SW 1271 (cell line): ENCODE measurements at places on chromosomes 5 and 9.

DNA sequence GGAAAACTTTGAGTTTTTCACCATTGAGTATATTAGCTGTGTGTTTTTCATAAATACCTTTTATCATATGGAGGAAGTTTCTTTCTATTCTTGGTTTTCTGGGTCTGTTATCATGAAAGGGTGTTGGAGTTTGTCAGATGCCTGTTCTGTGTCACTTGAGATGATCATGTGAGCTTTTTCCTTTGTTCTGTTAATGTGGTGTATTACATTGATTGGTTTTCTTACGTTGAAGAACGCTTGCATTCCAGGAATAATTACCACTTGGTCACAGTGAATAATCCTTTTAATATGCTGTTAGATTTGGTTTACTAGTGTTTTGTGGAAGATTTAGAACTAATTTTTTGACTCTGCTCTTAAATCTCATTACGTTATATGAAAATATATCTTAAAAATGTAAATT lies 7.8 kb downstream of the PLEKHG4B start:
- DNase-seq, result no peak

DNA sequence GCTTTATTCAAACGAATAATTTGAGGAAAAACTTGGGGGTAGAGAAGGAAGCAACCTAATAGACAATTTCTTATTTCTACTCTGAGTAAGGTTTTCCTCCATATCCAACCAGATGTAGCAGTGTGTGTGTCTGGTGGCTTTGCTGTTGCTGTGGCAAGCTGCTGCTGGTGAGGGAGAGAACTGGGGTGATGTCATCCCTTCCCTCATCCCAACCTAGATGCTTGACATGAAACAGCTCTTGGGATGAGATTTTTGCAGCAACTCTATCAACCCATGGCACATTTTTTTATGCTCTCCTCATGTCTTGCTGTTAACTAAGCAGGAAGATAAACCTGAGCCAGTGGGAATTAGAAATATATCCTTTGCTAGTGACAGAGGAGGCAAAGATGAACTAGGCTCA lies 135.8 kb downstream of the PCSK1 start:
- DNase-seq, result no peak

DNA sequence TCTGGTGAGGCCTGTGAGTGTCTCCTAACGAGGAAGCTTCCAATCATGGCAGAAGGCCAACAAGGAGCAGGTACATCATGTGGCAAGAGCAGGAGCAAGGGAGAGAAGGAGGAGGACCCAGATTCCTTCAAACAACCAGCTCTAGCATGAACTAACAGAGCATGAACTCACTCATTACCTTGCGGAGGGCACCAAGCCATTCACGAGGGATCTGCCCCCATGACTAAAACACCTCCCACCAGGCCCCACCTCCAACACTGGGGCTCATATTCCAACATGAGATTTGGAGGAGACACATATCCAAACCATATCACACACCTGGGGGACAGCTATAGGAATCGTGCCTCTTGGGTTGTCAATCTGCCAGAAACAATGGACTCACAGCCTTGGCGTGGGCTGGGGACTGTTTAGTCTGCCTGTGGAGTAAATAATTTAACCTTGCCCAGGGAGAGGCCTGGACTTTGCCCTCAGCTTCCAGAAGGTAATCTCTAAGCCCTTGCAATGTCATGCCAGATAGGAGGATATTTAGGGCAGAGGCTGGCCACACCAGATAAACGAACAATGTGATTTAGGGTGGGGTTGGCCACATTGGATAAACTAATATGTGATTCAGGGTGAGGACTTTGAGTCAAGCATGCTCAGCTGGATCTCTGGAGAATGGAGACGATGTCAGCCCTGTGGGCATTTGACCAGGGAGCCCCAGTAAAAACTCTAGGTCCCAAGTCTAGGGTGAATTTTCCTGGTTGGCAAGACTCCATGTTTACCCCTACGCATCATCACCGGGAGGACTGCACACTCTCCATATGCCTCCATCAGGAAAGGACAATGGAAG lies 13.6 kb upstream of the VDAC1 start:
- no peak for DNase-seq

DNA sequence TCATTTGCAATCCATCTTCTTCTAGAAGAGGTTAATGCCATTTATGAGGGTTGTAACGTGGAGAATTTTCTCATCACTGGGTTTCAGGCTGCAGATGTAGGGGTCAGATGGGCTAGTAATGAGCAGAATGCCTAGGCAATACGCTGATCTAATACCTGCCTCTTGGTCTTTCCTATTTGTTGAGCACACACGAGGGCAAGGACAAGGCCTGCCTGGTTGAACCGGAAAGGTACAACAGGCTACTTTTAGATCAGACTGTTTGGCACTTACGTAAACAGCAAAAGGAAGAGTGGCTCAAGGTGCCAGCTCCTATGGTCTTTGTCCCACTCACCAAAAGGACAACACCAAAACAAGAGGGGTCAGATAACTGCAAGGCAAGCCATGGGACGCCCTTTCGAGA lies 24.0 kb upstream of the GNE start:
- DNase-seq, result no peak

GRCh38 chr9:105466898-105467455 lies 19.1 kb downstream of the FSD1L start:
- DNase-seq, result no peak

- DNase-seq, result no peak
Measured at GRCh38 chr5:96871686-96872085, 4.6 kb upstream of the ERAP2 start.

GRCh38 chr5:77155179-77155785 lies 55.2 kb upstream of the PDE8B start:
- no peak for DNase-seq

- DNase-seq, result no peak
Measured at GRCh38 chr5:68932830-68933434, 160.9 kb upstream of the SLC30A5 start.

GRCh38 chr5:18393565-18394442 lies 759.5 kb downstream of the TAF11L14 start:
- peak; percentile 2 for DNase-seq

GRCh38 chr9:130987738-130988399 lies 21.1 kb upstream of the LAMC3 start:
- no peak for DNase-seq

DNA sequence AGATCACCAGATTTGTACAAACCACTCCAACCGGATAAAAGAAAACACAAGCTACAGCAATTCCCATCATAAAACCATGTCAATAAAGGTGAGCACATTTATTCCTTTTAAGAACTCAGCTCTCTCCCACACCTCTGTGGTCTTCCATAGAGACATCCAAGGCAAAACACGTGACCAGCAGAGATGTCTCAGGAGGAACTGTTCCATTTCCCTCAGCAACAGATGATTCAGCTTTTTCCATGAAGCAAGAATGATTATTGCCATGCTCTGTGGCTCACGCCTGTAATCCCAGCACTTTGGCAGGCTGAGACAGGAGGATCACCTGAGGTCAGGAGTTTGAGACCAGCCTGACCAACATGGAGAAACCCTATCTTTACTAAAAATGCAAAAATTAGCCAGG lies 15.8 kb downstream of the GZMK start:
- DNase-seq, result no peak

GRCh38 chr9:118209343-118209742 lies 505.1 kb downstream of the TLR4 start:
- DNase-seq, result no peak

GRCh38 chr5:57259704-57260103 lies 85.8 kb downstream of the GPBP1 start:
- DNase-seq, result no peak

DNA sequence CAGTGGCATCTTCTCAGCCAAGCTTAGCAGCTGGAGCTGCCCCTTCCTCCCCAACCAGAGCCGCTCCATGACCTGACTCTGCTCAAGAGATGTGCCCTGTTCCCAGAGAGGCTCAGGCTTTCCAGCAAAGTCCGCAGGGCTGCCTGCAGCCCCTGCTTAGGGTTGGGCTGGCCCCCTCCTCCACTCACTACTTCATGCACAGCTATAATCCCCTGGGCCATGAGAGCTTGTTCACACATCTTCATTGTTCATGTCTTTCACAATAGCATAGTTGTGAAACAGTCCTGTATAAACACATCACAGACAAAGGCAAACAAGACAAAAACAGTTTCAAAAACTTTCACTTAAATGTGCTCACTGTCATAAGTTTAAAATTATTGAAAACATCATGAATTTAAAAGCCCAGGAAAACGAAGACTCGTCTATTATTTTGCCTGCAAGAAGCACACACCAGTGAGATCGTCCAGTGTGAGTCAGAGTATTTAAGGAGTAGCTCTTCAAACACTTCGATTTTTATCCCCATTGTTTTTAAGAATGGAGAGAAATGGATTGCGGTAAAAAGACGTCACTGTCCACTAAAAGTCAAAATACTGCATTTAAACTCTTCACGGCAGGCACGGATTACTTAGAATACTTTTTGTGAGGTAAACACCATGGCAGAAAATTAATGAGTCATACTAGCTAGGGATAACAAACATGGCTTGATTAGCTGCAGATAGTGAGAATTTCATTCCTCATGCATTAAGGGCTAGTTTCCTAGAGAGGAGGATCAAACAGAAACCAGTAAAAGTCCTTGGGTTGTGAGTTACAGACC lies 40.7 kb upstream of the S1PR3 start:
- DNase-seq, result no peak

- DNase-seq, result no peak
Measured at GRCh38 chr5:55900068-55900467, 48.9 kb downstream of the IL31RA start.

GRCh38 chr9:86336058-86336457 lies 18.2 kb downstream of the TUT7 start:
- DNase-seq, result no peak

GRCh38 chr5:65244031-65244430 lies 237.7 kb downstream of the ADAMTS6 start:
- no peak for DNase-seq

DNA sequence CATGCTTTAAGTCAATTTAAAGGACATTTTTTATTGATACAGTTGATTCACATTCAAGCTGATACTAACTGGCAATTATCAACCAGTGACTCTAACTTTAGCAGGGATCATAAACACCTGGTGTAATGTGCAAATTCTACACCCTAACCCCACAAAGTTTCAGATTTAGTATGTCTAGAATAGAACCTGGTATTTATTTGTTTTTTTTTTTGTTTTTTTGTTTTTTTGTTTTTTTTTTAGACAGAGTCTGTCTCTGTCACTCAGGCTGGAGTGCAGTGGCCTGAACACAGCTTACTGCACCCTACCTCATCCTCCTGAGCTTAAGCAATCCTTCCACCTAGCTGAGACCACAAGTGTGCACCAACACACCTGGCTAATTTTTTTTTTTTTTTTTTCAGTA lies 311.2 kb upstream of the SEMA6A start:
- no peak for DNase-seq

DNA sequence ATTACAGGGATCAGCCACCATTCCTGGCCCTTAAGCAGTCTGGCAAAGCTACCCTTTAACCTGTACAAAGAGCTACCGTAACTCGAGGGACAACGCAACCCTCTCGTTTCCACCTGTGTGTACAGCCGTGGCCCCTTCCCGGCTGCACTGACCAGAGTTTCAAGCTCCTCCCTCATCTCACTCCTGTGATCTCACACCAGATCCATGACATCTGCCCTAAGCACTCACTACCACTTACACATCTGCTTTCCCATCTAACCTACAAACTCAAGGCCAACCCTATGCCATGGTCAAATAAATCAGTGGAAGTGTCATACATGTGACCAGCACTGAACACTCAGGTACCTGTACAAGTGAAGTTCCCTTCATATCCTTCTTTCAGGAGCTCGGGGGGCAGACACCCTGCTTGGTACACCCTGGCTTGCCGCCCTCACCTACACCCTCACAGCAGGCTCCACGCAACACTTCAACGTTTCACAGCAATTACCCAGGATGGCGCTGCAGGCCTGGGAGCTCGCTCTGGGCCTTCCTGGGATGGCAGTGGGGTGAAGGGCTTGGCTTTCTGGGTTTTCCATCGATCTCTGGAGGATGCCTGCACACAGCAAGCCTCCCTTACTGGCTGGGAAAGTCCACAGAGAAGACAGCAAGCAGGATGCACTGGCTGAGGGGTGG lies 61.7 kb downstream of the PRRT1B start:
- DNase-seq, result no peak

GRCh38 chr5:108649106-108649505 lies 98.6 kb upstream of the FER start:
- no peak for DNase-seq

- no peak for DNase-seq
Measured at GRCh38 chr5:118628660-118629354, 359.5 kb downstream of the DTWD2 start.

- no peak for DNase-seq
Measured at GRCh38 chr5:109399092-109399759, 10.5 kb downstream of the PJA2 start.

DNA sequence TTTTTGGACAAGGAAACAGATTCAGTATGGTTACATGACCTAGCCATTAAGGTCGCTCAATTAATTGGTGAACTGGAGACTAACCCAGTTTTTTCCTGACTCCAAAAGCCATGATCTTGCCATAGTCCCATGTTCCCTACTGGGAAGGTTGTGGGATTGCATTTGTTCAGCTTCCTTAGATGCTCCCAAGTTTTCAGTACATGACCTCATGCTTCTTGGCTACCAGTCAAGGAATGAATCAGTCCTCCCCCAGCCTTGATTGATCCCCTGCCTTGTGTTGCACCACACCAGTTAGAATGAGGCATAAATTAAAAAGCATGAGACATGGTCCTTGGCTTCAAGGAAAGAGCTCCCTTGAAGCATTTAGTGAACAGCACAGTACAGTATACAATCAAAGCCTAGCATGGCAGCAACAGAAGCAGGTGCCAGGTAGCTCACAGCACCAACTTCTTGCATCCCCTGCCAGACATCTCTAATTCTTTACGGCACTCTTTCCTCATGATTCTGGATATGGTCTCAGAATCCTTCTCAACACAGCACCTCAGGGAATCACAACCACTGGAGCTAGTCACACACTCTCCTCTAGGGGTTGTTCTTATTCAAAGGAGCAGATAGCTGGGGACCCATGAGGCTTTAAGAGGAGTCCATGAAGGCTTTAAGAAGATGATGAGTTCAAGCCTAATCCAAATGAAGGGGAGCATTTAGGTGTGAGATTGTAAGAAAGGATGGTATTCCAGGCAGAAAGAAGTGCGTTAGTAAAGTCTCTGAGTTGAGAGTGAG lies 295.5 kb upstream of the CLINT1 start:
- DNase-seq, result no peak

- DNase-seq, result no peak
Measured at GRCh38 chr5:91441082-91441481, 58.0 kb upstream of the ARRDC3 start.

- no peak for DNase-seq
Measured at GRCh38 chr5:10520706-10521105, 43.2 kb upstream of the ANKRD33B start.

DNA sequence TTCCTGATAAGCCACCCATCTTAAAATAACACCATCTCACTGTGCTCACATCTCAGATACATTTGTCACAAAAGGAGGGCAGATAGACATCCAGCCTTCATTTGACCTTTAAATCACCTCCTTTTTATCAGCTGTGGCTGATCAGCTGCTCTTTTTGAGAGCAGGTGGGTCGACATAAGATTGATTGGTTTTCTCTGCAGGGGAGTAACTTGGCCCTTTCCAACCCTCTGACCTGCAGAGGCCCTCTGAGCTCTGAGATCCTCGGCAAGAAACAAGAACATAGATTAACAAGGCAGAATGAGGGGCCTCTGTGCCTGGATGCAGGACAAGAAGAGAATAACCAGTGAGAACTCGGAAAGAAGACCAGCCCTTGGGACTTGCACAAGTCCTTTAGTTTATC lies 33.5 kb upstream of the GLRA1 start:
- DNase-seq, result no peak

GRCh38 chr9:118594428-118594827 lies 774.8 kb downstream of the BRINP1 start:
- DNase-seq, result no peak

GRCh38 chr5:52119768-52120167 lies 667.9 kb upstream of the ITGA1 start:
- DNase-seq, result peak; percentile 16
